ENCODE measurements at places on chromosomes 3 and 15. TPM values are rescaled to one million over a fixed set of nuclear protein-coding genes. Genes with fewer than 3 reads are reported as not detected.

Gene FOXL2
- polyA plus RNA-seq = not detected

Gene SLC12A1
- polyA plus RNA-seq = 230 TPM

Gene C3orf85
- polyA plus RNA-seq = 16.4 TPM

- no peak for DNase-seq
These were observed 154.6 kb downstream of the PTPRG start for GRCh38 chr3:61715886-61716527.

GRCh38 chr15:43085921-43086320 is 19.9 kb downstream of the UBR1 start:
- DNase-seq = no peak

GRCh38 chr15:67409175-67409574 is 111.8 kb upstream of the C15orf61 start:
- no peak for DNase-seq

- DNase-seq = no peak
These were observed 17.1 kb downstream of the APBA2 start for GRCh38 chr15:28902856-28903255.

Measured in renal cortex interstitium (tissue), 15 donors.